ENCODE measurements at places on chromosomes 12 and 14.

DNA sequence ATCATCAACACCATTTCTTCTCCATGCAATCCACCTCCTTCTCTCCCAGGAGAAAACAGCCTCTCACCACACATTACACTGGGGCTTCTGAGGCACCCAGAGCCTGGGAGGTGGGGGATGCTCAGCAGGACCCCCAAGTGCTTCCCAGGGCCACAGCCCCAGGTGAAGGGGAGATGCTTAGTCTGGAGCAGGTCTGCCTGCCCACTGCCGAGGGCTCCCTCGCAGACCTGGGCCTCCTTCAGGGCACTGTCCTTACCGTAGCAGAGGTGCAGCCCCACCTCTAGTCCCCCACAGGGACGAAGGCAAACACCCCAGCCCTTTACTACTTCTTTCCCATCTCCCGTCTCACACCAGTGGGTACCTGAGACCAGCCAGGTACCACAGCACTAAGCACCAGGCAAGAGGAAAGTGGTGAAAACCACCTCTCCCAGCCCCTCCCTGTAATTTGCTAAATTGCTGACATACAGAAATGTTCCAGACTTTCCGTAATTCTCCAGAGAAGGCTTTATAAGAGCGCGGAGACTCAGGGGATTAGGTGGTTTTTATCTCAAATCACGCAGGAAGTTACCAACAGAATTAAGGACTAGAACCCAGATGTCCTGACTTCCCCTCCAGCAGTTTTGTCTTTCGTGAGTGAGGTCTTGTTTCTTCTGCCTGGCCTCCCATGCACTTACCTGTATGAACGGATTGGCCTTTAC is 59.0 kb downstream of the PLEKHG3 start:
- no peak for DNase-seq

DNA sequence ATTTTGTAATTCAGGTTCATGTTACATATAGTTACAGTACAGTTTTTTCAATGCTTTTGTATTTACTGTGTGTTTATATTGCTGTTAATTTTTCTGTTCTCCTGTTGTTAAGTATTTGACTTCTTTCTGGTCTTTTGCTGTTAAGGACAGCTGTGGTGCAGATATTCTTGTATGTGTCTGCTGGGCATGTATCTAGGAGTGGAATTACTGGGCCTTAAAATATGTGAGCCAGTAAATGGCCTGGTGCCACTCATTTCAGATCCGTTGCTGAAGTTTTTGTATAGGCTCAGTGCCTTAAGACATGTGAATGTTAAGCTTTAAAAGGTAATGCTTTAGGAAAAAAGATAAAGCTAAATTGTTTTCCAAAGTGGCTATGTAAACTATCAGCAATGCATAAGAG is 87.3 kb downstream of the TTLL5 start:
- no peak for DNase-seq

GRCh38 chr12:79691511-79692248 is 916 bp upstream of the PAWR start:
- no peak for DNase-seq

DNA sequence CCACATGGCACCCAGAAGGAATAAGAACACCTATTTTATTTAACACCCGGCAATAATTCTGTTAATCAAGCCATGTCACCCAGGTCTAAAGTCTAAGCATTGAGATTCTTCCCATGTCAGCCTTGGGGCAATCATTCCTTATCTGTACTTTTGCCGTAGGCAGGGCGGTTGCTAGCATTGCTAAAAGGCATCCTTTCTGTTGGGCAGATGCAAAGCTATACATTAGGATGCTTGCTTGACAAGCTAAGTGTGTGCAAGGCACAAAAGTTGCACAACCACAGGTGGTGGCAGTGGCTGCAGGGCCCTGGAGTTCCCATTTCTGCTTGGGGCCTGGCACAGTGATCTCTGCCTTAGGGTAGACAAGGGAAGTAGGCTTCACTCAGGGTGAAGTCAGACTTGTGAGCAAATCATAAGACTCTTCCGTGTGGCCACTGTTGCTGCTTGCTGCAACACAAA is 12.5 kb upstream of the GALNT6 start:
- DNase-seq = no peak

- DNase-seq = no peak
Observed at GRCh38 chr14:55965851-55966250, 152.4 kb upstream of the PELI2 start.

DNA sequence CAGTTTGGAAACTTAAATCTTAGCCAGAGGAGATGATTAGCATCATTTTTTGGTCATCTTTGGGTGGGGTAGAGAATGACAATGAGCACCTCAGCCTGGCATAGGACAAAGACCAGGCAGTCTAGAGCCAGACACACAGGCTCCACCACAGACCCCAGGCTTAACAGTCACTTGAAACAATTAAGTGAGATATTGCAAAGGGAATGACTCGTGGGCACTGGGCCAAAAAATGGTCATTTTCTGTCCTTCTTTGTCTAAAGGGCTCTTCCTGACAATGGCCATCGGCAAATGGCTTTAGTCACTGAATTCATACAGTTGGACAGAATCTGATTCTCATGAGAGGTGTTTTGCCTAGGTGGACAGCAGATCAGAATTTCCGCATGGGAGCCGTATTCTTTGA is 78.0 kb upstream of the DICER1 start:
- DNase-seq = no peak
